ENCODE measurements at places on chromosomes 11 and 22. TPM values are rescaled to one million over a fixed set of nuclear protein-coding genes. Genes with fewer than 3 reads are reported as not detected.

CDON gene
- total RNA-seq = 10.3 TPM

DNA sequence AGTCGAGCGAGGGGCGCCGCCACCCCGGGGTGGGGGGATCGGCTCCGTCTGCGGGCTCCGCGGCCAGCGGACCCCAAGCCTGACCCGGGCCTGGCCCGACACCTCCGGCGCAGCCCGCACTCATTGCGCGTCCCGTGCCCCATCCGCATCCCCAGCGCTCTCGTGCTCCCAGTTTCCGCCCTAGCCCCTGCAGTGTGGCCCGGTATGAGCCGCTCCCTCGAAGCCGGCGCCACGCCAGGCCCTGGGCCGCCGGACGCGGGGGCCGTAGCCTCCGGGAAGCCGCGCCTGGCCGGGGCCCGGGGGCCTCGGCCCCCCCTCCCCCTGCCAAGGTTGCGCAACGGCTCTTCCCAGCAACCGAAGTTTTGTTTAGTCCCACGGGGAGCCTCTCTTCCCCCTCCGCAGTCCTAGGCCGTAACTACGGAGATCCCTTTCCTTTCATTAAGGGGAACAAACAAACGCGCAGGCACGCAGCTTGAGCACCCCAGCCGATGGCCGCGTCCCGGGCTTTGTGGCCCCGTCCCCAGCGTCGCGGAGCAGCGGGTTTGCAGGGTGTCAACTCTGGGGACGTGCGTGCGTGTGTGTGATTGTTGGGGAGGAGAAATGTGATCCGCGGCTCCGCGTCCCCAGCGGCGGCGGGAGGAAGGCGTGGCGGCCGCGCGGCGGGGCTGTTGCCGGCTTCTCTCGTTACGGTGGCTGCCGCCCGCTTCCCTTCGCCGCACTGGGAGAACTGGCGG is 883 bp downstream of the HIPK3 start:
- peak; percentile 92 for DNase-seq

NCR3LG1 gene
- 5.1 TPM for total RNA-seq

FGF19 gene
- not detected for total RNA-seq

GDPD4 gene
- not detected for total RNA-seq

MAPK8IP1 gene
- 8.1 TPM for total RNA-seq

DNA sequence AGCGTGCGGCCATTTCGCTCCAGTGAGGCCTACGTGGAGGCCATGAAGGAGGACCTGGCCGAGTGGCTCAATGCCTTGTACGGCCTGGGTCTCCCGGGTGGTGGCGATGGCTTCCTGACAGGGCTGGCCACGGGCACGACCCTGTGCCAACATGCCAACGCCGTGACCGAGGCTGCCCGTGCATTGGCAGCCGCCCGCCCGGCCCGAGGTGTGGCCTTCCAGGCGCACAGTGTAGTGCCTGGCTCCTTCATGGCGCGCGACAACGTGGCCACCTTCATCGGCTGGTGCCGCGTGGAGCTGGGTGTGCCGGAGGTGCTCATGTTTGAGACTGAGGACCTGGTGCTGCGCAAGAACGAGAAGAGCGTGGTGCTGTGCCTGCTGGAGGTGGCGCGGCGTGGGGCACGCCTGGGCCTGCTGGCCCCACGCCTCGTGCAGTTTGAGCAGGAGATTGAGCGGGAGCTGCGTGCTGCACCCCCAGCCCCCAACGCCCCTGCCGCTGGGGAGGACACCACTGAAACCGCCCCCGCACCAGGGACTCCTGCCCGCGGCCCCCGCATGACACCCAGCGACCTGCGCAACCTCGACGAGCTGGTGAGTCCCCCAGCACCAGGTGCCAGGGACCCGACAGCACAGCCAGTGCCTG is 1.8 kb downstream of the GAS2L1 start:
- no peak for DNase-seq

DNA sequence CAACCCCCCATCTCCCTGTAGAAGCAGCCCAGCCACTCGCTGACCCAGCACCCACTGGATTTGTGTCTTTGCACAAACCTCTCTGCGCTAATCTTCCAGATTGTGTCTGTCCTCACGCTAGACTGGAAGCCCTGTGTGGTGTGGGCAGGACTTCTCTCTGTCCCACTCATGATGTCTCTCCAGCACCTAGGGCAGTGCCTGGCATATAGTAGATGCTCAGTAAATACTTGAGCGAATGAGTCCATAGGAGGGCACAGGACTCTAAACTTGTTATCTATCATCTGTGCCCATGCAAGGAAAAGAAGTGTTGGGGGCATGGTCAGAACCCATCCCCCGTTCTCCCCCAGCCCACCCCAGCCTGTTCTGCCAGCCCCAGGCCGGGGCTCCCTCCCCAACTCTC is 22.9 kb downstream of the RPL3 start:
- no peak for DNase-seq

- peak; percentile 28 for DNase-seq
Measured at GRCh38 chr11:17979770-17980371, 33.0 kb downstream of the SERGEF start.

- peak; percentile 56 for DNase-seq
Measured at GRCh38 chr11:27696115-27696514, 4.1 kb downstream of the BDNF start.

GRCh38 chr11:2575591-2576051 is 124.2 kb downstream of the KCNQ1OT1 start:
- DNase-seq = no peak

TSSK2 gene
- not detected for total RNA-seq

OR52N1 gene
- not detected for total RNA-seq

DNA sequence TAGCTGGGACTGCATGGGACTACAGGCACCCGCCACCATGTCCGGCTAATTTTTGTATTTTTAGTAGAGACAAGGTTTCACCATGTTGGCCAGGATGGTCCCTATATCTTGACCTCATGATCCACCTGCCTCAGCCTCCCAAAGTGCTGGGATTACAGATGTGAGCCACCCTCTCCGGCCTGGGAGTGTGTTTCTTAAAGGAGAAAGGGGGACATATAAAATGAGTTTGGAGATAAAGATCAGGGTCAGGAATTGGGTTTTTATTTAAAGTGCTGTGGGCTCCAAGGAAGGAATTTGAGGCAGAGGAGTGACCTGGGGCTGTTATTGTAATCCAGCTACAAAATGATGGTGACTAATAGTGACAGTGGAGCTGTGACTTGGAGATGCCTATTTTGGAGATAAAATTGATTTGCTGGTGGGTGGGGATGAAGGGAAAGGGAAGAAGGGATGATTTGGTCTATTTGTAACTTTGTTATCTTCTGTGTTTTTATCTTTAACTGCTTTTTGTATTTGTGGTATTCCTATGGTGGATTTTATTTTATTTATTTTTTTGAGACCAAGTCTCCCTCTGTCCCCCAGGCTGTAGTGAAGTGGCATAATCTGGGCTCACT is 5.0 kb downstream of the CRKL start:
- DNase-seq = peak; percentile 38

DNA sequence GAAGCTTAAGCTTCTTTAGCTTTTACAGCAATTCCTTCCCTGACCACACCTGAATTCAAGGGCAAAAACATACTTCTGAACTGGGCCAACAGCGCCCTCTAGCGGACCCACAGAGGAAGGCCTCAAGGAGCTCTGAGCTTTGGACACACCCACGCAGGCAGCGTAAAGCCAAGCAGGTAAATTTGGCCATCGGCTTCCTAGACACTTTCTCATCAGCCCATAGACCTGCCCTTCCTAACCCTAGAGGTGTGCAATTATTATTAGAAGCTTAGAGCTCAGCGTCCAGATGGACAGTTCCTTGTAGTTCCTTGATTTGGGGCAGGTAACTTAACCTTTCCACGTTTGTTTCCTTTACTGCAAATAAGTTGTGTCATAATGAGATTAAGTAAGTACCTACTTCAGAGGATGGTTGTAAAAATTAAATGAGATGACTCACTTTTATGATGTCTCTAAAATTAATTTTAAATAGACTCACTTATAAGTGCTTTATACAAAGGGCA is 25.7 kb upstream of the HMGXB4 start:
- DNase-seq = peak; percentile 64

- peak; percentile 1 for DNase-seq
Measured at GRCh38 chr11:14673824-14674405, 30.3 kb downstream of the PDE3B start.

KRTAP5-1 gene
- not detected for total RNA-seq

ACRV1 gene
- not detected for total RNA-seq

- peak; percentile 21 for DNase-seq
Measured at GRCh38 chr11:69648679-69649575, 8.0 kb downstream of the CCND1 start.

WNT7B gene
- total RNA-seq = not detected

DNA sequence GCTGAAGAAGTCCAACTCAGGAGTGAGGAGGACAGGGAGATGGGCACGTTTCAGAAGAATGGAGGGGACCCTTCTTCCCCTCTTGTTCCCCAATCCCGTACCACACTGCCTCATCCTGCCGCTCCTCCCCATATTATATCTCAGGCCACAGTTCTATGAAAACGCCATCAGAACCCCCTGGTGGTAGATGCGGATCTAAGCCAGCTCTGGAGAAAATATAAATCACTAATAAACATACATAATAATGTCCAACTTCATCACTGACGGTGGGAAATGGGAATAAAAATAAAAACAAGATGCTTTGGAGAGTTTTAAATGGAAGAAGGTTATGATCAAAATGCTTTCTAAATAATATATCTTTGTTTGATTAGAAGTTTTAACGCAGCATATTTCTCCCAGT is 400.3 kb downstream of the CADM1 start:
- DNase-seq = no peak

KREMEN1 gene
- total RNA-seq = 4.4 TPM

GPHA2 gene
- not detected for total RNA-seq

DNA sequence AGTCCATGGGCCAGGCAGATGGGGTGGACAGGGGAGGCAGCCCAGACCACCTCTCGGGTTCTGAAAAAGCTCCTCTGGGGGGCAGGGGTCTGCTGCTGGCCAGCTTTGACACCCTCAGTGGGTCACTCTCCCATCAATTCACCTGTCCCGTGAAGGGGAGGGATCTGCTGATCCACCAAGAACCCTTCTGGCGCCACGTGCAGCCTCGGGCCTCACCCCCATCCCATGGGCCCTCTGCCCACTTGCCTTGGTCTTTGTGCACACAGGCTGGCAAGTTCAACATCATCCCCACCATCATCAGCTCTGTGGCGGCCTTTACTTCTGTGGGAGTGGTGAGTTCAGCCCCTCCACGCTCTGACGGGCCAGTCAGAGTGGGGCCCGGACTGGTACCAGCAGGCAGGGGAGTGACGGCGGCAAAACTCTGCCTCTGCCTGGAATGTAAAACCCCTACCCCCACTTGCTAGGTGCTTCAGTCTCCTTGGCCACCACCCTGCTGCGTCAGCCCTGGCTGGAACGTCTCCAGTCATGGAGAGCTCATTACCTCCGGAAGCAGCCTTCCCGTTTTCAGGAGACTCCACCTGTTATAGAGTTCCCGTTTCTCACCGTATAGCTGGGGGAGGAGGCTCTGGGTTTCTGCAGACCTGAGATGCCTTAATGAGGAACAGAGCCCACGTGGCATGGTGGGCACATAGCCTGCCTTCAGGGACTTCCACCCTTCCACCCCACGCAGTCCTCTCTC is 12.7 kb downstream of the PRG3 start:
- DNase-seq = no peak

DAGLA gene
- total RNA-seq = 2.3 TPM

TRIM48 gene
- not detected for total RNA-seq

KCNJ1 gene
- not detected for total RNA-seq

SLC6A5 gene
- total RNA-seq = not detected

- DNase-seq = peak; percentile 51
Measured at GRCh38 chr11:45663486-45664375, 1.7 kb downstream of the CHST1 start.

C11orf42 gene
- total RNA-seq = not detected

DNA sequence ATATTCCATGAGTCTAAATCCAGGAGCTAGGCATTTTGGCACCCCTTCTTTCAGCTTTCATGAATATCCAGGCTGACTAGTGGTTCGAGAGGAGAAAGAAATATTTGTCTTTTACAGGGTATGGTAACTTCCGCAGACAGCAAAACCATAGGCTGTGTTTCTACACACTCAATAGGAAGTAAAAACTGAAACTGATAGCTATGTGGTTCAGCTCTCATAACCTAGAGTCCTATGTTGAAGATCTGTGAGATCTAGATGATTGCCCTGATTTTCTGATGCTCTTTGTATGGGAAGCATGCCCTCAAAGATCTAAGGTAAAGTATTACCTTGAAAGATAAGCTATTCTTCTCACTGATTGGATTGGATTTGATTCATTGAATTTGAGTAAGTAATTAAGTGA is 118.3 kb downstream of the CD44 start:
- no peak for DNase-seq

- no peak for DNase-seq
Measured at GRCh38 chr22:38946771-38947170, 10.6 kb upstream of the APOBEC3A start.

DNA sequence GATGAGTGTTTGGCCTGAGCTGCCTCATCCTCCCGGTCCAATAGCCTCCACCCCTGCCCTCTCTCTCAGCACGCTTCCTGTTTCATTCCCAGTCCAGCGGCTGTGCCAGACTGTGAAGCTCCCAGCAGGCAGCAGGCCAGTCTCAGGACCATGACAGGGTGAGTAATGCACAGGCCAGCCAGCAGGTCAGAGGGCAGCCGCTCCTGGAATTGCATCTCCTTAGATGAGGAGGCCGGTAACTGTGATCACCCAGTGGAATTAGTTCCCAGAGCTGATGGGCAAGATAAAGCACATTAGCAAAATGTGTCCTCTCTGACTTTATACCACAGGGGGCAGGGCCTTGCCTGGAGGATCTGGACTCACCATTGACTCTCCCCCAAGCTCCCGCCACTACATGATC is 251.2 kb downstream of the ETS1 start:
- peak; percentile 58 for DNase-seq

DNA sequence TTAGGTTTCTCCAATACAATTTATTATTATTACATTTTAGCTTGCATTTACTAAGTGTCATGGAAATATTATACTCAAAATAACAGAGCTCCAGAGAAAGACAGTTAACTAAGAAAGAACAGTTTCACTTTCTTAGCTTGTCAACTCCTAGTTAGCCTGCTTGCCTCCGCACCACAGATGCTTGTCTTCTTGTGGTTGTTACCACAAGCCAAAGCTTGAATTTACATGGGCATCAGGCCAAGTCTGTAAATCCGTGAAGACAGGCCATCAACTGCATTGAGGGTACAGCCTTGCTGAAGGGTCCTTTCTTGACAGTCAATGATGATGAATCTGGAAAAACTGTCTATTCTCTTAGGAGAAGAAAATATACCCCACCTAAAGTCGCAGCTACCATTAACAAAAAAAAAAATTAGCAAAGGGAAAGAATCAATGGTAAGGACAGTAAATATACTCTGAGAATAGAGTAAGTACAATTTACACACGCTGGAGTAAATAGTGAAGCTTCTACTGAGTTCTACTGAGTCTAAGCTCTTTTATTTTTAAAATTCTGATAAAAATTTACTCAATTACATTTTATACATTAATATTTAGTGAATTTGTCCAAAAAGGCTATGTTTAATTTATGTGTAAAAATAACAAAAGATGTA is 15.6 kb upstream of the DENND5A start:
- DNase-seq = no peak

GRCh38 chr11:126518972-126519690 is 163.6 kb downstream of the ST3GAL4 start:
- DNase-seq = no peak

- DNase-seq = no peak
Measured at GRCh38 chr11:46410021-46410420, 18.4 kb upstream of the CHRM4 start.

PGA4 gene
- total RNA-seq = not detected

P2RX6 gene
- 1.6 TPM for total RNA-seq

OR4C15 gene
- not detected for total RNA-seq

Data from GM23248 (cell line).